Activated CD8-positive, alpha-beta T cell treated with anti-CD3 and anti-CD28 coated beads, Interleukin-2, amount 10 ng/mL, durations not matched to agents 7 days and 5 days (primary cell): ENCODE measurements at places on chromosomes 3 and 15. TPM values are rescaled to one million over a fixed set of nuclear protein-coding genes. Genes with fewer than 3 reads are reported as not detected.

Gene LRRC31
- not detected for total RNA-seq

Gene CA12
- total RNA-seq, result not detected

Gene RBMS3
- 0.29 TPM for total RNA-seq

Gene TMED3
- 37.2 TPM for total RNA-seq

Gene EPHA6
- not detected for total RNA-seq

- H3K36me3 ChIP-seq, result no peaks in the 10 kb centered on the region
- no peak overlapping the region for H3K27ac ChIP-seq
- H3K4me1 ChIP-seq, result no peaks in the 10 kb centered on the region
- no peak for DNase-seq
- no peak overlapping the region for H3K4me3 ChIP-seq
- no peaks in the 10 kb centered on the region for H3K27me3 ChIP-seq
Observed at GRCh38 chr3:3615533-3615932, 183.7 kb upstream of the LRRN1 start.

DNA sequence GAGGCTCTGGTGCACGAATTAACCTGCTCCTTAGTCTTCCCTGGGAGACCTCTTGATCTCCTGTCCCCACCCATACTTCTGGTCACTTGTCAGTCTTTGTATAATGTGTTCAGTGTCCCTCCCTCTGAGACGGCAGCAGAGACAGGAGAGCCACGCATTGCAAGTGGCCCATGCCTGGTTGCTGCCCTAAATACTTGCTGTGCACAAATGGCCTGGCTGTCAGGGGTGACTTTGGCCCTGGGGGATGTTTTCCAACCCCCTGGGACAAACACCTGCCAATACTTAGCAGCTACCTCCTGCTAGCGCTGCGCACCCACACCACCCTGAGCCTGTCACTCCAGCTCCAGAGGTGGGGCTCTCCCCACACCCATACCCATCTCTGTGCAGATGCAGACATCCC, 17.2 kb downstream of the KLF13 start:
- peaks cover 98% of the 10 kb centered on the region for H3K4me1 ChIP-seq
- DNase-seq, result no peak
- H3K36me3 ChIP-seq, result peaks cover 64% of the 10 kb centered on the region

- H3K4me1 ChIP-seq, result no peaks in the 10 kb centered on the region
- no peaks in the 10 kb centered on the region for H3K27me3 ChIP-seq
- H3K27ac ChIP-seq, result no peak overlapping the region
- DNase-seq, result no peak
- H3K36me3 ChIP-seq, result peaks cover 20% of the 10 kb centered on the region
Observed at GRCh38 chr15:41734079-41734478, 40.2 kb upstream of the MAPKBP1 start.

- no peak for DNase-seq
- H3K36me3 ChIP-seq, result no peaks in the 10 kb centered on the region
- no peaks in the 10 kb centered on the region for H3K4me1 ChIP-seq
- H3K4me3 ChIP-seq, result no peak overlapping the region
- no peaks in the 10 kb centered on the region for H3K27me3 ChIP-seq
Observed at GRCh38 chr3:135868801-135869200, 96.7 kb upstream of the PPP2R3A start.

DNA sequence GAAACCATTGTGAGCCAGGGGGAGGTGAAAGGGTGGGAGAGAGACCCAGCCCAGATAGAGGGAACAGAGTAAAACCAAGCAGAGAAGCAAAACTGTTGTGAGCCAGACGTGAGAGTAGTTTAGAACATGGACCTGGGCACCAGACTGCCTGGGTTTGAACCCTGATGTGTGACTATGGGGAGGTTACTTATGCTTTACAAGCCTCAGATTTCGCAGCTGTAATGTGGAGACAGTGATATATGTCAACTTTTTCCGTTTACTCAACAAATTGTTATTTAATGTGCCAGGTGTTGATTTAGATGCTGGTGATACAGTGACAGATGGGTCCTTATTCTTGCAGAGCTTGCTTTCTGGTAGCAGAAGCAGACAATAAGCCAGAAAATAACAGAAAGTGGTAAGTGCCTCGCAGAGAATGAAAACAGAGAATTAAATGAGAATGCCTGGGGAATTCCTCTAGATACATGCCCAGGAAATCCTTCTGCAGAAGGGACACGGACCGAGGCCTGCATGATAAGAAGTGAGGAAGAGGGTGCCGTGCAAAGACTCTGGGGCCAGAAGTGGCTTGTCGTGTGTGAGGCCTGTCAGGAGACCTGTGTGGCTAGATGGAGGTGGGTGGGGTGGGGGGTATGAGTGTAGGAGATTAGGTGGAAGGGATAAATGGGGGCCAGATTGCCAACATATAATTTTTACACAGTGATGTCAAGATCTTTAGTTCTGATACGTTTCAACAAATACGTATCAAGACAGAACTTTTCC, 15.0 kb downstream of the KAT2B start:
- H3K36me3 ChIP-seq, result peaks cover 27% of the 10 kb centered on the region
- H3K4me3 ChIP-seq, result no peak overlapping the region
- no peak overlapping the region for H3K27ac ChIP-seq
- peaks cover 38% of the 10 kb centered on the region for H3K4me1 ChIP-seq
- H3K27me3 ChIP-seq, result no peaks in the 10 kb centered on the region

DNA sequence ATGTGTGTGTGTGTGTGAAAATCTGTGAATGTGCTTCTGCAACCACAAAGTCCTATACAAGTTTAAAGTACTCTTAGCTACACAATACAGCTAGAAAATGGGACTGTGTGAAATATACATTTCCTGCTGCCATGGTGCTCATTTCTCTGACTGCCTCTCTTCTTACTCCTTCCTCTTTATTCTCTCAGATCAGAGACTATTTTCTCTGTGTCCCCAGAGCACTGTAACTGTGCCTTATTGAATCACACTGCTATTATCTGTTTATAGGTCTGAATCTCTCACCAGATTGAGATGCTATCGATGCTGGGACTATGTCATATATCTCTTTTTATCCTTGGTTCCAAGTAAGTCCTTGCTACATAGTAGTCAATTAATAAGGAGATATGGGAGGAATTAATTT, 217.9 kb upstream of the SLCO3A1 start:
- H3K4me1 ChIP-seq, result no peaks in the 10 kb centered on the region
- no peak for DNase-seq
- peaks cover 2% of the 10 kb centered on the region for H3K27me3 ChIP-seq
- no peak overlapping the region for H3K27ac ChIP-seq
- H3K36me3 ChIP-seq, result no peaks in the 10 kb centered on the region

DNA sequence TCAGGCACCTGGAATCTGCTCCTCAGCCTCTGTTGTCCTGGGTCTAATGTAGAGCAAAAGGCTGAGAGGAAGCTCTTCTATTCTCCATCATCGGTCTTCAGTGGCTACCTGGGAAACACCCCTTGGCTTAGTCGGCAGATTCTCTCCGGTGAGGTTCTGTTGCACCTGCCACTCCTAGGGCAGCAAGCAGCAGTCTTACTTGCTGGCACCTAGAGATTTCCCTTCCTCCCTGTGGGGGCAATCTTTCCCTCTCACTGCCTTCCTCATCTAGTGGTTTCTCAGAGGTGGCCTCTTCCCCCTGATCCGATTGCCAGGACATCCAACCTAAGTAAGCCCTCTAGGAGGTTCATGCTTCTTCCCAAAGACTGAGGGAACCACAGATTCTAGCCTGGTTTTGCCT, 60.8 kb downstream of the PLS1 start:
- no peaks in the 10 kb centered on the region for H3K36me3 ChIP-seq
- H3K4me1 ChIP-seq, result peaks cover 2% of the 10 kb centered on the region
- no peaks in the 10 kb centered on the region for H3K27me3 ChIP-seq

DNA sequence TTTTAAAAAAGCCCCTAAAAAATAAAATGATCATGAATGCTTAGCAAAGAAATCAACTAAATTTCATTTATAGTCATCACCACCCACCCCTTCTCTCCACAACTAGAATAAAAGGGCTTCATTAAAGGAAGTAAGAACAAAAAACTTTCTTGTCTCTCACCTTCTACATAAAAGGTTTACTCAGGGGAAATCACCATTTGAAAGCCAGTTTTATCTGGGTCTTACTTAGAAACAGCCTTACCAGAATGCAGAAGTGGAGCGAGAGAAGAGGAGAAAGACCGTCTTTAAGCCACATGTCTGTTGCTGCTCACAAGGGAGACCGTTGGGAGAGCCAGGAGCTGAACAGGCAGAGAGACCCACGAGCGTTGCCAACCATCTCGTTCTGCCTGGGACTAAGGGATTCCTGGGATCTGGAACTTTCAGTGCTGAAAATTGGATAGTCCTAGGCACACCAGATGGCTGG, 350.1 kb upstream of the PROK2 start:
- H3K36me3 ChIP-seq, result no peaks in the 10 kb centered on the region
- no peak for DNase-seq
- peak overlapping the region; percentile 20 for H3K27ac ChIP-seq
- H3K4me3 ChIP-seq, result no peak overlapping the region

GRCh38 chr15:70033529-70034140, 64.1 kb downstream of the TLE3 start:
- no peaks in the 10 kb centered on the region for H3K4me1 ChIP-seq
- peaks cover 8% of the 10 kb centered on the region for H3K27me3 ChIP-seq
- H3K4me3 ChIP-seq, result no peak overlapping the region
- H3K27ac ChIP-seq, result no peak overlapping the region
- no peaks in the 10 kb centered on the region for H3K36me3 ChIP-seq

GRCh38 chr15:71713191-71713809, 97.1 kb upstream of the NR2E3 start:
- peaks cover 3% of the 10 kb centered on the region for H3K27me3 ChIP-seq
- no peak overlapping the region for H3K4me3 ChIP-seq
- no peak for DNase-seq

- H3K4me1 ChIP-seq, result peaks cover 43% of the 10 kb centered on the region
- H3K36me3 ChIP-seq, result peaks cover 3% of the 10 kb centered on the region
- no peak for DNase-seq
Observed at GRCh38 chr3:119300991-119301391, 6.8 kb downstream of the ARHGAP31 start.

DNA sequence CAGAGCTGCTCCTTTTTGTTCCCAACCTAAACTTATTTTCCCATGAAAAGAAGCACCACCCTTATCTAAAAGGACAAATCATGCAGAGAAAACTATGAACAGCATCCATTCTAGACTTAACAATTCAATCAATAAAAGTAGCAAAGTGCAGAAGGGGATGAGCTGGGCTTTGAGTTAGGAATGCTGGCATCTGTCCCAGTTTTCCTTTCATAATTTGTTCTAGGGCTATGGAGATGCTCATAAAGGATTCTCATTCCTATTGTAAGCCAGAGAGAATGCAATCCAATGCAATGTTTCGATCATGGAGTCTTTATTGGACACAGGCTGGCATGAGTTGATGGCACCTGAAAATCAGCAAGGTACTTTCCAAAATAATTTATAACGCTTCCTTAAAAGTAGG, 330.6 kb downstream of the VPS13C start:
- no peak for DNase-seq
- H3K36me3 ChIP-seq, result no peaks in the 10 kb centered on the region
- no peak overlapping the region for H3K27ac ChIP-seq
- no peak overlapping the region for H3K4me3 ChIP-seq
- H3K4me1 ChIP-seq, result no peaks in the 10 kb centered on the region

DNA sequence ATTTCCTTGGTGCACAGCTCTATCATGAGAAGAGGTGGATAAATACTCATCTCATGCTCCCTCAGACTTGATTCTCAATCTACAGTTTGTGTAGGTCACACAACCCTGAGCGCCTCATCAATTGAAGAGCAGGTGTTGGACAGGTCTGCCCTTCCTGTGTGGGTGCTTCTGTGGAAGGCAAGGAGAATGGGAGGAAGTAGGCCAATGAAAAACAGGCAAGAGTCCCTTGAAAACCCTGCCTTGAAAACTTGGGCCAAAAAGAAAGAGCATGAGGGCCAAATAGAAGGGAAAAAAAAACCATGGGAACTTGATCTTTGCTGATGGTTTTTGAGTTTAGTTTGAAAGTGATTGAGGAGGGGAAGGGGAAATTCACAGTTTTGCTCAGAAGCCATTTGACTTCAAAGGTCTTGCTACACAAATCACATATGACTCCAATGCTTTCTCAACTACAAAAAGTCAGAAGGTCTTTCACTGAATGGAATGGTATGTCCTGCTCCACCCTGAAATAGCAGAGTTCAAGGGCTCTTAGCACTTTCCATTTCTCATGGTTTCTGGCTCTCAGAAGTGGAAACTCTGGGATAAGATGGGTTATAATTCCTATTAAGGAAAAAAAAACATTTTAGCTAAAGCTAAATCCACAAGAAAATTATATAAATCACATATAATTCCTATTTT, 37.2 kb upstream of the TM4SF1 start:
- H3K36me3 ChIP-seq, result no peaks in the 10 kb centered on the region
- H3K27ac ChIP-seq, result no peak overlapping the region
- no peak overlapping the region for H3K4me3 ChIP-seq

- H3K27me3 ChIP-seq, result no peaks in the 10 kb centered on the region
- no peak for DNase-seq
- H3K27ac ChIP-seq, result no peak overlapping the region
- no peaks in the 10 kb centered on the region for H3K36me3 ChIP-seq
- no peak overlapping the region for H3K4me3 ChIP-seq
Observed at GRCh38 chr3:55090746-55091145, 162.9 kb upstream of the LRTM1 start.
